Activated T-helper 1 cell treated with anti-CD3 and anti-CD28 coated beads, Interleukin-12 subunit alpha, Interleukin-12 subunit beta, Interleukin-2, Interleukin-4 antibody, amounts not matched to agents 30 ng/mL and 10 ng/mL and 1 ng/mL, durations not matched to agents 14 hours and 24 hours and 36 hours (primary cell): ENCODE measurements at places on chromosomes 6 and 20.

GRCh38 chr20:7868108-7868507, 72.2 kb downstream of the HAO1 start:
- DNase-seq: no peak

GRCh38 chr6:123150076-123150475, 154.0 kb downstream of the CLVS2 start:
- DNase-seq: no peak

GRCh38 chr6:23413327-23414050, 712.5 kb upstream of the NRSN1 start:
- DNase-seq: no peak

- DNase-seq: no peak
These were observed 4.9 kb downstream of the BPIFB1 start for GRCh38 chr20:33287884-33288283.

- no peak for DNase-seq
These were observed 15.9 kb downstream of the RFPL4B start for GRCh38 chr6:112362812-112363570.

- no peak for DNase-seq
These were observed 26.6 kb downstream of the ZHX3 start for GRCh38 chr20:41290804-41291389.

- DNase-seq: no peak
These were observed 178.2 kb downstream of the FOXC1 start for GRCh38 chr6:1787894-1788293.

DNA sequence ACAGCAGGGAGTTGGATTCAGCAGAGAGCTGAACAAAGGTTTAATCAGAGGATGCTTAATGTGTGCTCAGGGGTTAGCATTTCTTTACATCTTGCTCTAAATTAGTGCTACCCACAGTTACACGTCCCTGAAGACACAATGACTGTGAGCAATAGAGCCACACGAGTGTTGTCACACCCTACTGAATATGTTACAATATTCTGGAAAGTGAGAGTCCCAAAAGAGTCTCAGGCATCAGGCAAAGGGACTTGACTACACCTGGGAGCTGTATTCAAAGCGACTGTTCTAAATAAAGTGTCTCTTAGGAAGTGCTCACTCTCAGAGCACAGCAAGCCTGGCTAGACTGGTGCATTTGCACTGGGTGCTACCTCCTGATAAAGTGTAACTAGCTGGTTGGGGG, 108.7 kb downstream of the GRM4 start:
- DNase-seq: no peak

DNA sequence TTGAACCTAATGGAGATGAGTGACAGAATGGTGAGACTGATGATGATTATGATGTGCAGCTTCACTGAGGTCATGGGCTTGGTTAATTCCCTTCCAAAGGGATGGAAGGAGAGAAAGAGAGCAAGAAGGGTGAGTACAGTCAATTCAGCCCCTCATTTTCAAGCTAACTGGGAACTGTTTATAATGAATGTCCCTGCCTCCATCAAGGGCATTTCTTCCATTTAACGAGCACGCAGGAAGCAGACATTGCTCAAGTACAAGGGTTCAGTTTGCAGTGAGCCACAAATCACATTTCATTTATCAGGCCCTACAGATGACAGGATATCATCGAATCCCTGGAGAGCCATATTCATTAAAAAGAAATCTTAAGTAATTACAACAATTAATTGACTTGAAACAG, 158.3 kb upstream of the EEF1E1 start:
- DNase-seq: no peak

DNA sequence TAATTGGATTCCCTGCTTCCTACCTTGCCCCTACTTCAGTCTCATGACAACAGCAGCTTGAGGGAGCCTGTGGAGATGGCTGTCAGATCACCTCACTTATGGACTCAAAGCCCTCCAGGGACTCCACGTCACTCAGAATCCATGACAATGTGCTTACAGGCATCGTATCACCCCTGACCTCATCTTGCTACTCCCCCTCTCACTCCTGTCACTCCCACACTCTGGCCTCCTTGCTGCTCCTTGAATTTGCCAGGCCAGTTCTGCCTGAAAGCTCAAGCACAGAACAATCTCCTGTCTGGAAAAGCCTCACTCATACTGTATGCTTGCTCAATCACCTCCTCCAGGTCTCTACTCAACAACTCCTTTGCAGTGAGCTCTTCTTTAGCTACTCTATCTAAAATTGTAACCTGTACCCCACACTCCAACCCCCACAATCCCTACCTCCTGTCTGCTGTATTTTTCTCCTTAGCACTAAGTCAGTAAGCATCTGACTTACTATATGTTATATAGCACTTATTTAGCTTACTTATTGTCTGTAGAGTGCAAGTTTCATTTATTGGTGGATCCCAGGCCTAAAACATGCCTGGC, 10.7 kb upstream of the GSTA4 start:
- DNase-seq: no peak

- no peak for DNase-seq
These were observed 41.3 kb downstream of the TRMT11 start for GRCh38 chr6:126027601-126028000.

- no peak for DNase-seq
These were observed 14.0 kb upstream of the MRGBP start for GRCh38 chr20:62782149-62782892.

- DNase-seq: peak; percentile 46
These were observed 8.5 kb downstream of the CD164 start for GRCh38 chr6:109373762-109374161.

DNA sequence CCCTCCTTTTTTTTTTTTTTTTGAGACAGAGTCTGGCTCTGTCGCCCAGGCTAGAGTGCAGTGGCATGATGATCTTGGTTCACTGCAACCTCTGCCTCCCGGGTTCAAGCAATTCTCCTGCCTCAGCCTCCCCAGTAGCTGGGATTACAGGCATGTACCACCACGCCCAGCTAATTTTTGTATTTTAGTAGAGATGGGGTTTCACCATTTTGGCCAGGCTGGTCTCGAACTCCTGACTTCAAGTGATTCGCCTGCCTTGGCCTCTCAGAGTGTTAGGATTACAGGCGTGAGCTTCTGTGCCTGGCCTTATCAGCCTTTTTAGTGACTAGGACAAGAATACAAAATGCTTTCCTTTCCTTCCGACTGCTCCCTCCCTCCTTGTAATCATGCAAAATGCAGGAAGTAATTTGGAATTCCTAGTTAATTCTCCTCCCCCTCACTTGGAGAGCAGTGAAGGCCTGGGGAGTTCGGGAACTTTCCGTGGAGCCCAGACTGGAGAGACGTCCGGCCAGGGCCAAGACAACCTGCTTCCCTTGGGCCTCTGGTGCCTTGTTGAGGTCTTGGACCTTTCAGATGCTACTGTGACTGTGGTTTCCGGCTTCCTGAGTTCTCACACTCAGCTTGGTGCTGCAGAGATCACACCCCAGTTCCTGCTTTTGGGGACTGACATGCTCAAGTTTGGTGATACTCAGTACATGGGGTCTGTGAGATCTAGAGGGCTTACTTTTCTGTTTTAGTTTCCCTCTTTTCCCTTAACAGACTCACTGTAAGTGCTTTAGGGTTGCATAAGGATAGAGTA, 3.9 kb upstream of the PHF20 start:
- peak; percentile 64 for DNase-seq

DNA sequence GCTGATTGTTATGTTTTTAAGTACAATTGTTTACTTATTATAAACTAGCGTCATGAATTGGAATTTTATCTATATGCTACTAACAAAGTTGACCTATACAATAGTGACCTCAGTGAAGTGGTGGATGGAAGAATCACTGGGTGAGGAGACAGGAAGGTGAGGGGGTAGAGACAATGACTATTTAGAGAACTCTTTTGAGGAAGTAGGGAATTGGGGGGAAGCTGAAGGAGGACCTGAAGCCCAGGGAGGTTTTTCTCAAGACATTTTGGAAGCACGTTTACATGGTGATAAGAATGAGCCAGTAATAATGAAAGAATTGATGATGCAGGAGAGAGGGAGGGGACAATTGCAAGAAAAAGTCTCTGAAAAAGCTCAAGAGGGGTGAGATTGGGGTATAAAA, 96.4 kb downstream of the RPS12 start:
- DNase-seq: no peak

GRCh38 chr6:66029391-66029790, 322.4 kb upstream of the EYS start:
- DNase-seq: no peak

GRCh38 chr20:12289465-12289864, 371.8 kb downstream of the BTBD3 start:
- DNase-seq: no peak

GRCh38 chr20:42553374-42553773, 636.3 kb downstream of the PTPRT start:
- no peak for DNase-seq

- no peak for DNase-seq
These were observed 55.1 kb upstream of the MYB start for GRCh38 chr6:135126034-135126433.

GRCh38 chr20:4924446-4924845, 76.9 kb downstream of the SLC23A2 start:
- DNase-seq: no peak

DNA sequence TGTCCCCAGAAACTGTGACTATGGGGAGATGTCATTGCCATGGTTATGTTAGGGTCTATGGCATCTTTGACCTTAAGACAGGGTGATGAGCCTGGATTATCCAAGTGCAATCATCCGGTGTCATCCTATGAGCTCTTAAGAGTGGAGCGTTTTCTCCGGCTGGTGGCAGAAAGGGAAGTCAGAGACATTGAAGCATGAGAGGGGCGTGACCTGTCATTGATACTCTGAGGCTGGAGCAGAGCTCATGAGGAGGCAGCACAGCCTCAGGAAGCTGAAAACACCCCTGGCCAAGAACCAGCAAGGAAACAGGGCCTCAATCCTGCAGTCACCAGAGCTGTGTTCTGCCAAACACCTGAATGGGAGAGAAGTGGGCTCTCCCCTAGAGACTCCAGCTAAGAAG, 59.6 kb downstream of the ANKRD60 start:
- no peak for DNase-seq

DNA sequence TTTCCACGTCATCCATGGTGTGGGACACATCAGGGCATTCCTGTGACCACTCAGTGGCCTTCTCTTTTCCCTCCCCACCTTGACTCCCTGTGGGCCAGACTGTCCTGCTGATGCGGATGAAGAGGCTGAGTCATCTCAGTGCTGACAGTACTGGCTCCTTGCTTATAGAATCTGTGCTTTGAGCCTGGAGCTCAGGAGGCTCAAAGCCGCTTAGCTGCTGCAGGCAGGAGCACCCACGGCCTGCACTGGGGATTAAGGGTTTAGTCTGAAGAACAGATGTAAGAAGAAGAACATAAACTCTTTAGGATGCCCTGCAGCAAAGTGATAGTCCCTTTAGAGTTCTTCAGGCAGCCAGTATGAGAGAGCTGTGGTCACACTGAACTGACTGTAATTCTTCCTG, 642.0 kb upstream of the CHD6 start:
- DNase-seq: no peak

- no peak for DNase-seq
These were observed 102.6 kb downstream of the KIF13A start for GRCh38 chr6:17884498-17885478.

- DNase-seq: no peak
These were observed 457.8 kb downstream of the QKI start for GRCh38 chr6:163872335-163872734.

DNA sequence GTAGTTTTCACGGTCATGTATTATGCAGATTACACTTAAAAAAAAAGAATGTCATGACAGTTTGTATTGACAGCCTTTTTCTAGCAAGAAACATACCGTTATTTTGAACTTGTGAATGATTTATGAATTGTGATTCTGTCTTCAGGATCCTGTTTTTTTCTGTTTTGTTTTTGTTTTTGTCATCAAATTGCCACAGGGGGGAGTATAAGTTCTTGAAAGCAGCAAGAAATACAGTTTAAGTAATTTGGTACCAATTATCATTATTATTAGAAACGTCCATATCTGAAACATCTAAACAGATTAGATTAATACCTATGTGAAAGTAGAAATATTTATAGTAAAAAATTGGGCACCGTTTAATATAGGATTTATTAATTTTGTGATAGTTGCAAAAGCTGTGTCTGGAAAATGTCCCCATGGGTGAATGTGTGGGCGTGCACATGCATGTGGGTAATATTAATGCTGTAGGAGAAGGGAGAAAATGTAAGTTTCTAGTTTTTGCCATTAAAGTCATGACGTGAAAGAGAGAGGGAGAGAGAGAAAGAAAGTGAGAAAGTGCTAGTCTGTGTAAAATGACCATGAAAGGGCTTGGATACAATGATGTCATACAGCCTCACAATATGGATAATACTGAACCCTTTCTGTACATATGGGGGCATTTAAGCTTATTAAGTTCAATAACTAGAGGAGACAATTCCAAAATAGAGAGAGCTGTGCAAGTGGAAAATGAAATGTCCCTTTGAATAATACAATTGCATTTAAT, 9.4 kb upstream of the CCN2 start:
- DNase-seq: no peak

DNA sequence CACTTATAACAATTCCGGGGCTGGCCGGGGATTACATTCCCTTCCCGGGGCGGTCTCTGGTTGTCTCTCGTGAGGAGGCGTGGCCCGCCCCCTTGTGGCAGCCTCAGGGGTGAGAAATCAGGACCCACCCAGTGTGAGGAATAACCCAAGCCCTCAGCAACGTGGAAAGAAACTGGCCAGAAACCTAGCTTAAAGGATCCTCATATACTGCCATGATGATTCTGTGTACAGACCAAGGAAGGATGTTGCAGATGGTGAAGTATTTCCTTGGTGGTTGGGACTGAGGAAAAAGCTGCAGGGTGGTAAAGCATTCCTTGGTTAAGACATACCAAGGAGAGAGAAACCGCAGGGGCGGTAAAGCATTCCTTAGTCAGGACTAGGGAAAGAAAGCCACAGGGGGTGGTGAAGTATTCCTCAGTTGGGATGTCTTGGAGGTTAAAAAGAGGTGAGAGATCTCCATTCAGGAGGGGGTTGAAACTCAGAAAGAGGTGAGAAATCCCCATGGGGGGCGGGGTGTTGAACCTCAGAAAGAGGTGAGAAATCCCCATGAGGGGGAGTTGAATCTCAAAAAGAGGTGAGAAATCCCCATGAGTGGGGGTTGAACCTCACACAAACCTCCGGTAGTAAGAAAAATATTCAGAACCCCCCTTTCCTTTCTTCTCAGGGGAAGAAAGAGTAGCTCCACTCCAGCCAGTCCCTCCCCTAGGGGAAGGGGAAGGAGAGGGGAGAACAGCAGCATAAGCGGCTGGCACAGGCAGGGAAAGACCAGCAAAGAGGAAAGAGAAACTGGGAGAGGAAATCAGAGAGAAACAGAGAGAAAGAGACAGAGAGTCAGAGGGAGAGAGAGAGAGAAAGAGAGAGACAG, 238.1 kb downstream of the RNGTT start:
- no peak for DNase-seq

GRCh38 chr6:149170564-149171452, 146.7 kb upstream of the TAB2 start:
- DNase-seq: no peak

DNA sequence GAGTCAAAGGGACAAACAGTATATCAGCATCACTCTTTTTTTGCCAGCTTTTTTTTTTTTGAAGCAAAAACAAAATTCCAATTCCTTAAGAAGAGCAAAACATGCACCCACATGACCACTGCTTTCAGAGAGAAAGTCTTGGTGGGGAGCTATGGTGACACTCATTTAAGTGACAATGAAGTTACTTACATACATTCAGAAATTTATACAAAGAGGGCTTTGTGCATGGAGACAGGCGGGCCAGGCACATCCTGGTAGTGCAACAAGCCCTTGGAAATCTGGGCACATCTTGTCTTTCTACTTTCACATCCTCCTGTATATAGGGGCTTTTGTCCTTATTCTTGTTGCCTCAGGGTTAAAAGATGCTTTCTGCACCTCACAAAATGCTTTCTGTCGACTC, 55.9 kb downstream of the IL22RA2 start:
- no peak for DNase-seq

- no peak for DNase-seq
These were observed 646.3 kb downstream of the UTRN start for GRCh38 chr6:144931172-144932035.

- DNase-seq: peak; percentile 64
These were observed 11.3 kb downstream of the NT5E start for GRCh38 chr6:85460921-85461797.
